Right ventricle myocardium inferior (tissue), 1 donor: ENCODE measurements at places on chromosomes 1 and 21.
A peak's percentile ranks its signal among the peaks of the same experiment; 100 is the strongest.

DNA sequence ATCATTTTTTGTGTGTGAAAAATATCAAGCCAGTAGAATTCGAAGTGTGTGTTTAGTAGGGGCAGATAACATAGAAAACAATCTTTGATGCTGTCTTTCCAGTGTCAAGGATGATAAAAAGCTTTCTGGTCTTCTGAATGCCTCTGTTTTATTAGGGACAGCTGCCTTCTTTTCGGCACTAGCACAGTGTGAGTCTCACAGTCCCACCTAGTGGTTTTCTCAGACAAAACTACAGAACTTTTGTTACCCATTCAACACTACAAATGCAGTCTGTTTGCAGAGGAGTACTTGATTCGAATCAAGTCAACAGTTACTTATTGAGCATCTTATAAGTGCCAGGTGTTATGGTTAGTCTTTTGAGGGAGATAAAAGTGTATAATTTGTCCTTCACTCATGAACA is 30.6 kb upstream of the MCOLN3 start:
- no peak for DNase-seq

DNA sequence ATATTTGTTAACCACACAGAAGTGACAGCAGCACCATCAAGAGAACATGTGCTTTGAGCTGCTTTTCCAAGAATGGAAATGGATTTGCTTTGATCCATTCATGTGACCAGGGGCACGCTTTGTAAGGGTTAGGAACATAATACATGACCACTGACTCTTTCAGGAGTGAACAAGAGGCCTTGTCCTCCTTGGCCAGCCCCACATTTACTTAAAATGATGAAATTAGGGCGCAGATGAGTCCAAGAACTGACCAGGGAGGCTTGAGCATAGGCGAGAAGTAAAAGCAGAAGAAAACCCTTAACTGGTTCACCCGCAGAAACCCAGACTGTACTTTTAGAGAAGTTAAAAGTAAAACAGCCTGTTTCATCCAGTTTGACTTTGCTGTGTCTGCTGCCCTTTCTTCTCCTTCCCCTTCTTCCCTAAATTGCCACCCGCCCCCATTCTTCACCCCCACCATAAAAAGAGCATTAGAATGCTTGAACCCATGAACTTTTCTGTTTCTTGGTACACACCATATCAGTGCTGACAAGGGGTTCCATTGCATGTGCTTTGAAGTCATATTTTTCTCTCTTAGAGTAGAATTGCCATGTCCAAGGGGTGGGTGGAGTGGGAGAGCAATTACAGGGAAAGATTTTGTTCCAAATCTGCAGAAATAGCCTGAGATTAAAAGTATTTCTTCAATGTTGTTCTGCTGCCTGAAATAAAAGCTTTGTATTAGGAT is 2.6 kb upstream of the GLUL start:
- no peak for DNase-seq

DNA sequence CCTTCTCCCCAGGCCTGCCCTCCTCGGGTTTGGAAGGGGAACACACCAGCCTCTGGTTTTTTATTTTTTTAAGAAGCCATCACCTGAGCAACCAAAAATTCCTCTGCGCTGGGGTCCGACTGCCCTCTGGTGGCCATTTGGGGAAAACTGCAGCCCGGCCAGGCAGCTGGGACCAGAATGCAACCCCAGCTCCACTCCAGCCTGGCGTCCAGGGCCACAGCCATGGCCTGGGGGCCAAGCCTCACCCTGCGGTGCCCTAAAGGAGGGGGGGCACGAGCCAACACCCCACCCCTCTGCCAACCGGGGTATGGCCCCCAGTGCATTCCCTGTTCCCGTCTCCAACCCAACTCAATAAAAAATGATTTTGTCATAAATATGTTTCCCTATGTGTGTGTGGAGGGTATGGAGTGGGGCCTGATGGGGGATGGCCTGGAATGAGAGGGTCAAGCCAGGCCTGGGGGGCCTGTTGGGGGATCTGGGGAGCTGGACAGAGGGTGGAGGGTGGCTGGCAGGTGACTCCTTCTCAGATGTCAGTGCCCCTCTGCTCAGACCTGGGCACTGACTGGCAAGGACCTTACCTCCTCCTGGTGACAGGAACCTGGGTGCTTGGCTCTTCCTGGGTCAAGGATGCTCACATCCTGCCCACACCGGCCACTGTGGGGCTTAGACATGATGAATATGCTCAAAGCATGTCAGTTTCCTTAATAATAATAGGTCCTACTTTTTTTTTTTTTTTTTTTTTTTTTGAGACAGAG is 3.2 kb downstream of the GPR3 start:
- peak; percentile 85 for DNase-seq

DNA sequence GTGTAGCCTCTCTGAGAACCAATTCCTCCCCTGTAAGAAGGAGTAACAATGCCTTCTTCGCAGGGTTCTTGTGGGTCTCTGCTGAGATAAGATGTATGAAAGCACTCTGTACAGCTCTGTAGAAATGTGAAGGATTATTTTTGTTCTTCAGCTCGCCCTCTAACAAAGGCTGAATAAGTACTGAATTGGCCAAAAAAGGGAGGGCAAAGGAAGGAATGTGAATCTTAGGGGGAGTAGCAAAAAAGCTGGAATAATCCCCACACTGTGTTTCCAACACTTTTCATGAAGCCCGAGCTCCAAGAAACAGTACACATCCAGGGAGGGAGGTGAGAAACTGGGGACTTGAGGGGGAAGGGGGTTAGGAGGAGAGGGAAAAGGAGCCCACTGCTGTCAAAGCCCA is 14.0 kb upstream of the SLC41A1 start:
- DNase-seq = no peak

- DNase-seq = no peak
Measured at GRCh38 chr1:218588540-218589172, 243.5 kb downstream of the TGFB2 start.

DNA sequence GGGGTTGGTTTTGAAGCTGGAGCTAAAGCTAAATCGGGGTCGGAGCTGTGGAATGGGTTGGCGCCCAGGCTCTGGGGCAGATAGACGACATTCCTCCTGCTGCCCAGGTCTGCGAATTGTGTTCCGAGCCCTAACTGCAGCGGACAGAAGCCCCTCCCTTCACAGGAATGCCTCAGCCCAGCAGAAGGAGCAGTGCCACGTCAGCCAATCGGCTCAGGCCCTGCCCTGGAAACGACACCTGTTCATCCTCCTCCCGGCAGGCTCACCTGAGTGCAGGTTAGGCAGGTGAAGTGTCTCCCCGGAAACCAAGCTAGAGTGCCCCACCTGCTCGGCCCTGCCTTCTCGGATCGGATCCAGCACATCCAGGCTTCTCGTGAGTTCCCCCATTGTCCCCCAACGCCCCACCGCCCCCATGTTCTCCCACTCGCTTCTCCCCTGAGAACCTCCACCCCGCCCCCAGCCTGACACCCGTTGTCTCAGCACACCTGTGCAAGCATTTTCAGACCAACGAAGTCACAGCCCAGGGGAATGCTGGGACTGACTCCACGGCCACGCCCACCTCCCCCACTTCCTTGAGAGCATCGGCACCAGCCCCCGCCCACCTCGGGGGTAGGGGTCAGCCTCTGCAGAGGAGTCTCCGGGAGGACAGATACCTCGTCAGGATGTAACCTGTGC is 775 bp downstream of the TMEM125 start:
- DNase-seq = no peak
